T-helper 2 cell treated with Interferon-gamma antibody and Interleukin-4, amounts not matched to agents 5 μg/mL and 100 μg/mL, for 36 hours (primary cell): ENCODE measurements at places on chromosomes 7 and 10.

GRCh38 chr7:144854839-144855424 is 19.1 kb upstream of the TPK1 start:
- no peak for DNase-seq

DNA sequence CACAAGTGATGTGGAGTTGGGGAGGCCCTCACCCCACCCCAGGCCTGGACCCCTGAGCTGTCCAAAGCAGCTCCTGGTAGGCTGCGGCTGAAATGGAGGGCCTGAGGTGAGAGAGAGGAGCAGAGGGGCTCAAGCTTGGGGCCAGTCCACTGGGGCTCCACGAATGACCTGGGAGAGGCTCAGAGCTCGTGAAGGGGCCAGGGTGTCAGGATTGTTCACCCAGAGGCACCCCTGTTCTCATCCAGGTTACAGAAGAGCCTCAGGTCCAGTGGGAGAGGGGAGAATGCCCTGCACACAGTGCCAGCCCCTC is 102.2 kb upstream of the RET start:
- no peak for DNase-seq

DNA sequence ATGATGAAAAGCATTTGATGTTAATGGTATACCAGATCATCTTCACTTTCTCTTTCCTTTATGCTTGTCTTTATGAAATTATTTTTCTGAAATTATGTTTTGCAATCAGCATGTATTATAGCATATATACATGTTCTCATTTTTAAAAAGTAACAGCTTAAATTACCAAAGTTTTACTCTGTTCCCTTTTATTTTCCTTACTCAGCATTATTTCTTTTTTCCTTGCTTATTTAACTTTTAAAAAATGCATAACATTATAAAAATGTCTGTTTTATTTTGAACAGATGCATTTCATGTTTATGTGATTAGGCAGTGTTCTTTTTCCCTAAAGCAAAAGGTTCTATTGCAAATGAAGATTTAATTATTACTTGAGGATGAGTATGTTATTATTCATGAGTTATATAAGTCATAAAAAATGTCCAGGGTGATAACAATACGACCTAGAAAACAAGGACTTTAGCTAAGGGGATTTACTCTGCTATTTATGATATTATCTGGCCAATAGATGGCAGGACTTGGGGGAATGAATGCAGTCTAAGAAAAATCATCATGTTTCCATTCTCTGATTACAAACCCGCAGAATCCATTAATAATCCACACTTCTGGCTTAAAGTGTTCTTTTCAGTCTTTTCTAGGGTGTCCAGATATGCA is 38.5 kb downstream of the CABCOCO1 start:
- DNase-seq, result no peak

- DNase-seq, result peak; percentile 81
Observed at GRCh38 chr10:101018600-101019439, 12.1 kb downstream of the PDZD7 start.

DNA sequence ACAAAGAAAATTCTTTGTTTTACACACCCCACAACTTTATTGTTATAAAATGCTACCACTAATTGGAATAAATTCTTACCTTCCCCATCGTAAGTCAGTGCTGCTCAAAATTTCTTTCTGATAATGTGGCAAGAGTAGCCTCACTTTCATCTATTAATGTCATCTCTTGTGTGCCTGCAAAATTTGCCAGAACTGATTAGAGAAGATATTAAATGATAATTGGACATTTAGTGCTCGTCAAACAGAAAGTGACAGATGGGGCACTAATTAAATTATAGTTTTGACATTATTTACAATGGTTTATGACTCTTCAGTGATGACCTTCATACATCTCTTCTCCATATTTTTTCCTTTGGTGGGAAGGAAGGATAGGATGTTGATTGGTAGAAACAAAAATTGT is 690.9 kb downstream of the NXPH1 start:
- no peak for DNase-seq

GRCh38 chr10:74825371-74826141 is 844 bp upstream of the KAT6B start:
- DNase-seq, result peak; percentile 52

DNA sequence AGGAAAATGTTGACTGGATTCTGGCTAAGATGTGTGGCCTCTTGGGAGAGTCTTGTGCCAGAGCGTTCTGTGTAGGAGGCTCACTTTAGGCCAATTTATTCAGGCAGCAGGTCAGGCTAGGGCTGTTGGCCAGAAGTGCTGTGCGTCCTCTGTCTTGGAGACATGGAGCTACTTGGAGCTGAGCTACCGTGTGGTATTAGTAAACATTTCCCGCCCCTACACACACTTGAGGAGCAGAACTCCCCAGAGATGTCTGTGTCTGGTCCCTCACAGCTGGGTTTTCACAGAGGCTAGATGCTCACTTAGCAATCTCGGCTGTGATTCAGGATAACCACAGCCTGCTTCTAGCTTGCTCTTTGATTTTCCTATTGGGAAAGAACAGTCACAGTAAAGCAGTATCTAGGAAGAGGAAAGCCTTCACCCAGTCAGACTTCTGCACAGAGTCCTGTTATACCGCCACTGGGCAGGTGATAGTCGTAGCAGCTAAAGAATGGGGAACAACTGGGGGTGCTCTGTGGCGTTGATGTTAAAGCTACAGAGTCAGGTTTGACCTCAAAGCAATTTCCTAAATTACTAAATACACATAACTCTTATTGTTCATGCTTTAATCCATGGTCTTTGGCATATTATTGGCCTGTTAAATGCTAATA is 86.7 kb downstream of the MDFIC start:
- peak; percentile 7 for DNase-seq

DNA sequence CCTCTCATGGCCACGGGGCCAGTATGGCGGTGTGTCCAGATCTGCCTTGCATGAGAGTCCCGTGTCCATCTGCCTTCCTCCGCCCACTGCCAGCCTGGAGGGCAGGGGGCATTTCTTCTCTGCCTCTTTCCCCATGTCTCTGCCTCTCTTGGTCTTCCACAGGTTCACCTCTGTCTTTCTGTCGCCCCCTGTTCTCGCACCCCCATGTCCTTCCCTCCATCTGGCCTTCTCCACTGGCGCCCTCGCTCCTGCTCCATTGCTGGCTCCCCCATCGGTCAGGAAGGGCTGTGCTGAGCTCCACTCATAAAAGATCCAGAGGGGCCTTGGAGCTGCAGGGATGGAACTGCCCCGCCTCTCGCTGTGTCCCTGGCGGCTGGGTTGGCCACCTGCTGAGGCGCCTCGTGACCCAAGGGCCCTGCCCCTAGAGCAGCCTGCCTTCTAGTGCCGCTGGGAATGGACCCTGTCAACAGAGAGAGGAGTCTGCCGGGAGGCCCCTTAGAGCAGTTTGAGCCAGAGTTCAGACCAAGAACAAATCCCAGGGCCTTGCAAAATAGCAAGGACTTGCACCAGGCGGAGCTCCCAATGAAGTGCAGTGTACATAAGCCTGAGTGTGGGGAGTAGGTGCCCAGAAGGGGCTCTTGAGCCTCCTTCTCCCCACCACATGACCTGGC is 42.0 kb downstream of the GOLGA7B start:
- DNase-seq, result no peak

GRCh38 chr10:83543691-83544462 is 595.4 kb upstream of the GHITM start:
- no peak for DNase-seq

- DNase-seq, result no peak
Observed at GRCh38 chr10:45471059-45471458, 97.0 kb downstream of the ALOX5 start.

DNA sequence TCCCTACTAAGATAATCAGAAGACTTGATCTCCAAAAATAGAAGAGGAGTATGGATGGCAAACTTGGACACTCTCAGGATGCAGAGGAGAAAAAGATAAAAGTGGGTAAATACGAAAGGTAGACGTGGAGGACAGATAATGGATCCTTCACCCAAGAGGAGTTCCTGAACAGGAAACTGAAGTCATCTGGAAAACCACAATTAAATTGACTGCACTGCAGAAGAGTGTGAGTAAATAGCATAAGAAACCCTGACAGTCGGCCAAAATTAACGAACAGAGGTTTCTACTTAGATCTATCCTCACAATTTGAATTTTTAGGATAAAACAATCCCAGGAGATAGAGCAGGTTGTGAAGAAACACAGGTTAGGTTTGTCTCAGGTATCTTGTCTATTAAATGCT is 70.5 kb downstream of the SDK1 start:
- no peak for DNase-seq

GRCh38 chr7:1200045-1200444 is 32.6 kb upstream of the UNCX start:
- DNase-seq, result no peak

GRCh38 chr7:147937428-147937827 is 653.1 kb upstream of the C7orf33 start:
- DNase-seq, result no peak

GRCh38 chr7:371119-371778 is 81.3 kb downstream of the FOXL3 start:
- DNase-seq, result no peak

DNA sequence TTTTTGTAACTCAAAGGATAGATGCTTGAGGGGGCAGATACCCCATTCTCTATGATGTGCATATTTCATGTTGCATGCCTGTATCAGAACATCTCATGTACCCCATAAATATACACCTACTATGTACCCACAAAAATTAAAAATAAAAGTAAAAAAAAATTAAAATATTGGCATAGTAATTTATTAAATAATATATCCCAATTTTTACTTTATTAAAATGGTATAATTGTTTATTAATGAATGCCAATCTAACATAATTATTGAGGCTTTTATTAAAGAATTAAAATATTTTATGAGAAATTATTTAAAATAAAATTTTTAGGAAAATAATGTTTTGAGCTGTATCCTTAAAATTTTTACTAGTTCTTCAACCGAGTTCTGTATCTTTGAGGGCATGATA is 18.9 kb upstream of the HBP1 start:
- no peak for DNase-seq

- DNase-seq, result no peak
Observed at GRCh38 chr7:29977886-29978651, 11.5 kb downstream of the SCRN1 start.

DNA sequence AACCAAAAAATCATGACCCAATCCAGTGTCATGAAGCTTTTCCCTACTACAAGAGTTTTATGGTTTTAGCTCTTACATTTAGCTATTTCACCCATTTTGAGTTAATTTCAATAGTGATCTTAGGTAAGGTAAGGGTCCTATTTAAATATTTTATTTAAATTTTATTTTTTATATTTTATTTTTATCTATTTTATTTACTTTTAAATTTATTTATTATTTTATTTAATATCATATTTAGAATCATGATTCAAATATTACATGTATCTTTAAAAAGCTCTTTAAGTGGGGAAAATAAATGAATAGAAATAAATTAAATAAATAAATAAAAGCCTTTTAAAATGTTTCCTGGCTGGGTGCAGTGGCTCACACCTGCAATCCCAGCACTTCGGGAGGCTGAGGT is 276.0 kb downstream of the SKIDA1 start:
- DNase-seq, result no peak

DNA sequence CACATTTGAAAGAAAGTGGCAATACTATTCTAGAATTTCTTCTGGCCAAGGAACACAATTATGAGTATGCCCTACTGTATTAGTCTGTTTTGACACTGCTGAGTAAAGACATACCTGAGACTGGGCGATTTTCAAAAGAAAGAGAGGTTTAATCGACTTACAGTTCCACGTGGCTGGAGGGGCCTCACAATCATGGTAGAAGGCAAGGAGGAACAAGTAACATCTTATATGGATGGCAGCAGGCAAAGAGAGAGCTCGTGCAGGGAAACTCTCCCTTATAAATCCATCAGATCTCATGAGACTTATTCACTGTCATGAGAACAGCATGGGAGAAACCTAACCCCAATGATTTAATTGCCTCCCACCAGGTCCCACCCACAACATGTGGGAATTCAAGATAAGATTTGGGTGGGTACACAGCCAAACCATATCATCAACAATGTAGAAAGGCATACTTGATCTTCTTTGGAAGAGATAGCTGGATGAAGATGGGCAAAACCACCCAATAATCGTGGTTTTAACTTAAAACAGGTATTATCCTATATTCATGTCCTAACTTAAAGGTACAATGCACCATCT is 113.9 kb downstream of the ETV1 start:
- DNase-seq, result no peak

DNA sequence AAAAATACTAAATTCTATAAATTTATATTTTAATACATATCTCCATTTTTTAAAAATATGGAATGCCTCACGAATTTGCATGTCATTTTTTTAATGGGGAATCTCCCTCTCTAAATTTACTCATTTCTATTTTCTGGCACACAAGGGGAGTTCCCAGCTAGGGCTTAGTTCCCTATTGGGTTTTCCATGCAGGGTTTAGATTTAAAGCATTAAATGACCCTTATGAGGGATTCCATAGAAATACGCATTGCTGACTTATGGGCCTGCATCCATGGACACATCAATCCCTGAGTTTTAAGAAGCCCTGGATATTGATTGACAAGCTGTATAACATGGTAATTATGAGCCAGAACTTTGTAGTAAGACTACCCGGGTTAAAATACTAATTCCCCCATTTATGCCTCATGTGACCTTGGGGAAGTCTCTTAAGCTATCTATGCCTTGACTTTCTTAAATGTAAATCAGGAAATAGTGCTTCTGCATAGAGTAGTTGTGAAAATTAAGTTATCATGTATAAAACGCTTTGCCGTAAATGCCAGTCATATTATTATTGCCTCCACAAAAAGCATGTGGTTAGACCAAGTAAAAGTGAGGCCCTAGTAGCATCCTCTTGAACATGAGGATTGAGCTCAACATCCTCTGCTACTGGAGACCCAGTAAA is 78.8 kb upstream of the ANKRD1 start:
- no peak for DNase-seq

- no peak for DNase-seq
Observed at GRCh38 chr7:17535776-17536175, 237.3 kb downstream of the AHR start.

GRCh38 chr10:127798111-127798510 is 61.1 kb downstream of the FOXI2 start:
- DNase-seq, result no peak

DNA sequence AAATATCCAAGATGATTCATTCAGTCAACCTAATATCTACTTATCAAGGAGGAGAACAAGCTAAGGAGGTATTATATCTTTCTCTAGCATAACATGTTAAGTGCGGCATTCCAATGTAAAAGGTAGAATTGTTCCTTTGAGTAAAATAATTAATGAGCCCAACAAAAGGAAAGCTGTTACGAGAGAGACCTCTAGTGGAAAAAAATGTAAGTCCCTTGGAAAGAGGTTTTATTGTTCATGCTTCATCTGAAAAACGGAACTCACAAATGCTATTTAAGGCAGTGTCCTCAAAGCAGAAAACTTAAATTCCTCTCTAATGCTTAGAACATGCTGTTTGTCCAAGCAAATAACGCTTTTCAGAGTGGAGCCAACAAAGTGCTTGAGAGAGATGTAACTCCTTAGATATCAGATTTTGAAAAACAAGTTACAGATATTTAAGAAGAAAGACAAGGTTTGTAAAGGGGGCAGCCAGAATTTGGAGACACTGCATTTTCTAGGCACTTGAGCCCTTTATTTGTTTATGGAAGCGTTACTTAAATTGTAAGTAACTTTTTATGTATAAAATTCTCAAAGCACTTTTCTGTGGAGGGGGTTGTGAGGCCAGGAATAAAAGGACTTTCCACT is 119.9 kb downstream of the TFEC start:
- no peak for DNase-seq
